Endothelial cell of umbilical vein (primary cell): ENCODE measurements at places on chromosomes 3 and 15. TPM values are rescaled to one million over a fixed set of nuclear protein-coding genes. Genes with fewer than 3 reads are reported as not detected.
A peak's percentile ranks its signal among the peaks of the same experiment; 100 is the strongest.

- no peak for DNase-seq
- no peaks in the 10 kb centered on the region for H3K36me3 ChIP-seq
- H3K27me3 ChIP-seq: no peaks in the 10 kb centered on the region
Measured at GRCh38 chr3:33915796-33916546, 117.5 kb downstream of the PDCD6IP start.

DNA sequence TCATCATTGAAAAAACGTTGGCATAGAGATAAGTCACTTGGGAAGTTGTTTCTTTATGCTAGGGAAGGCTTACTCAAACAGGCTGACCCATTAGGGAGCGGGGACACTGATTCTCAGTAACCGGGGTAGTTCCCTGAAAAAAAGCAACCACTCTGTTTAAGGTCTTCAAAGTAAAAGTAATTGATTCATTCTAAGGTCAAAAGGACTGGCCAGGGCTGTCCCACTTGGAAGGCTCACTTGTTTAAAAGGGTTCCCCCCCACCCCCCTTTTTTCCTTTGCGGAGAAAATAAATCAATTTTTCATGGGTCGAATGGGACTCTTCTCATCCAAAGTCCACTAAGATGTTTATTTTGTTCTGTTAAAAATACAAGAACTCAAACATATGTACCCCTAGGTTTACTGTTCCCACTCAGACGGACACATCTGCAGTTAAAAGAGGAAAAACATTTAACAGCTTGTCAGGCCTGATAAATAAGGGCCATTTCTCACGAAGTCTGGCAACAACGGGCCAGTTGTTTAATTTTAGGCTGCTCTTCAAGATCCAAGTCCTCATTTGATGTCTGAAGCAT, 53.0 kb downstream of the ARHGEF3 start:
- H3K36me3 ChIP-seq: peaks cover 6% of the 10 kb centered on the region
- no peak overlapping the region for H3K27ac ChIP-seq
- H3K27me3 ChIP-seq: no peaks in the 10 kb centered on the region

The TMEM207 gene
- total RNA-seq: not detected in 2 replicates

The FBN1 gene
- 88.1 and 111 TPM in 2 replicates for total RNA-seq

- no peak overlapping the region for H3K4me3 ChIP-seq
- H3K36me3 ChIP-seq: no peaks in the 10 kb centered on the region
- H3K27ac ChIP-seq: no peak overlapping the region
Measured at GRCh38 chr3:111577798-111578685, 17.1 kb downstream of the ZBED2 start.

The SCAANT1 gene
- not detected in 2 replicates for total RNA-seq

DNA sequence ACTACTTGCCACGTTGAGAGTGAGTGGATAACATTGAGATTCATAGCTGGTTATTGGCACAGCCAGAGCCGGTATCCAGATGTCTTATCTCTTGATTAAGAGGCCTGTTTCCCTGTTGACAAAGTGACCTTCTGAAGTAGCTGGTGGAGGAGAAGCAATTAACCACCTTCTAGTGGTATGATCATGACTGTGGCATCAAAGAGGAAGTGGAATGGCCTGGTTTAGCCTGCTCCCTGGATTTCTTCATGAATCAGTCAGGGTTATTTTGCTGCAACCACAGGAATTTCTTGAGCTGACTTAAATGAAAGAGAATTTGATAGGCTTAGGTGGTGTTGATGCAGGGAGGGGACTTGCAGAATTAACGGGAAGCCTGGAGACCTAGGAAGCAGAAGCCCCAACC, 398.3 kb downstream of the MFSD1 start:
- H3K27me3 ChIP-seq: peaks cover 2% of the 10 kb centered on the region
- no peaks in the 10 kb centered on the region for H3K36me3 ChIP-seq
- no peak overlapping the region for H3K27ac ChIP-seq
- no peak for DNase-seq
- no peaks in the 10 kb centered on the region for H3K4me1 ChIP-seq

The LRTM1 gene
- total RNA-seq: not detected in 2 replicates

The COL6A5 gene
- total RNA-seq: not detected in 2 replicates

- no peaks in the 10 kb centered on the region for H3K27me3 ChIP-seq
- H3K27ac ChIP-seq: no peak overlapping the region
- H3K4me3 ChIP-seq: no peak overlapping the region
- no peak for DNase-seq
- H3K36me3 ChIP-seq: no peaks in the 10 kb centered on the region
Measured at GRCh38 chr3:70393881-70394612, 81.6 kb upstream of the MDFIC2 start.

GRCh38 chr15:57322602-57323250, 53.6 kb upstream of the CGNL1 start:
- no peaks in the 10 kb centered on the region for H3K36me3 ChIP-seq
- H3K27ac ChIP-seq: peak overlapping the region; percentile 12
- no peaks in the 10 kb centered on the region for H3K27me3 ChIP-seq
- no peak overlapping the region for H3K4me3 ChIP-seq
- H3K4me1 ChIP-seq: peaks cover 35% of the 10 kb centered on the region

The FBLN2 gene
- 0.07 and 1.4 TPM in 2 replicates for total RNA-seq

- no peak overlapping the region for H3K27ac ChIP-seq
- H3K27me3 ChIP-seq: peaks cover 7% of the 10 kb centered on the region
- H3K4me1 ChIP-seq: no peaks in the 10 kb centered on the region
Measured at GRCh38 chr15:83378921-83379578, 68.1 kb upstream of the SH3GL3 start.

DNA sequence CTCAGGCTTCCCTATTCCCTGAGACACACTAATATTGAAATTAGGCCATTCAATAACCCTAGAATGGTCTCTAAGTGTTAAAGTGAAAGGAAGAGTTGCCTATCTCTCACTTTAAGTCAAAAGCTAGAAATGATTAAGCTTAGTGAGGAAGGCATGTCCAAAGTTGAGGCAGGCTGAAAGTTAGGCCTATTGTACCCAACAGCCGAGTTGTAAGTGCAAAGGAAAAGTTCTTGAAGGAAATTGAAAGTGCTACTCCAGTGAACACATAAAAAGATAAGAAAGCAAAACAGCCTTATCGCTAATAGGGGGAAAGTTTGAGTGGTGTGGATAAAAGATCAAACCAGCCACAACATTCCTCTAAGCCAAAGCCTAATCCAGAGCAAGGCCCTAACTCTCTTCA, 117.9 kb upstream of the SPATA12 start:
- H3K4me1 ChIP-seq: peaks cover 4% of the 10 kb centered on the region
- H3K27ac ChIP-seq: no peak overlapping the region
- no peak for DNase-seq
- no peaks in the 10 kb centered on the region for H3K36me3 ChIP-seq
- no peak overlapping the region for H3K4me3 ChIP-seq
- H3K27me3 ChIP-seq: no peaks in the 10 kb centered on the region

The CLDN16 gene
- total RNA-seq: not detected in 2 replicates

The SI gene
- total RNA-seq: not detected in 2 replicates

GRCh38 chr15:50224606-50225005, 40.9 kb downstream of the HDC start:
- H3K4me1 ChIP-seq: no peaks in the 10 kb centered on the region
- DNase-seq: no peak
- peaks cover 3% of the 10 kb centered on the region for H3K27me3 ChIP-seq
- H3K36me3 ChIP-seq: no peaks in the 10 kb centered on the region
- H3K27ac ChIP-seq: no peak overlapping the region

The CLEC3B gene
- not detected in 2 replicates for total RNA-seq

The NR1I2 gene
- total RNA-seq: not detected in 2 replicates

The DISP2 gene
- total RNA-seq: 0.65 and 1.2 TPM in 2 replicates

DNA sequence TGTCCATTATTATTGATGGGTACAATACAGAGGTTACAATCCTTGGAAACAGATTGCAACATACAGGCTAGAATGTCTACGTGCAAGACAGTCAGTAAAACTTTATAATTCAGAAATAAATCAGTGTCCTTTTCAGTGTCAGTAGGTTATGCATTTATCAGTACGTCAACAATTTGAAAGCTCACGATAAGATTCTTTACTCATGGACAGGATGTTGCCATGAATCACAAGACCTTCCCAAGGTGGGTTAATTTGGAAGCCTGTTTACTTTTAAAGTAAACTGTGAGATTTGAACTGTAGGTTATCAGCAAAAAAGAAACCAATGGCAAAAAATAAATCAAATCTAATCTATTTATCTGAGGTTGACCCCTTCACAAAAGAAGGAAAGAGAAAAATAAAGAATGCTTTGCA, 243.9 kb upstream of the AGTR1 start:
- DNase-seq: peak; percentile 36
- no peaks in the 10 kb centered on the region for H3K36me3 ChIP-seq
- no peaks in the 10 kb centered on the region for H3K27me3 ChIP-seq
- H3K4me3 ChIP-seq: no peak overlapping the region
- no peak overlapping the region for H3K27ac ChIP-seq
- peaks cover 6% of the 10 kb centered on the region for H3K4me1 ChIP-seq

GRCh38 chr3:5488771-5489170, 301.3 kb downstream of the EDEM1 start:
- no peak for DNase-seq
- no peaks in the 10 kb centered on the region for H3K36me3 ChIP-seq
- no peaks in the 10 kb centered on the region for H3K27me3 ChIP-seq
- H3K27ac ChIP-seq: no peak overlapping the region
- no peak overlapping the region for H3K4me3 ChIP-seq
- H3K4me1 ChIP-seq: no peaks in the 10 kb centered on the region

DNA sequence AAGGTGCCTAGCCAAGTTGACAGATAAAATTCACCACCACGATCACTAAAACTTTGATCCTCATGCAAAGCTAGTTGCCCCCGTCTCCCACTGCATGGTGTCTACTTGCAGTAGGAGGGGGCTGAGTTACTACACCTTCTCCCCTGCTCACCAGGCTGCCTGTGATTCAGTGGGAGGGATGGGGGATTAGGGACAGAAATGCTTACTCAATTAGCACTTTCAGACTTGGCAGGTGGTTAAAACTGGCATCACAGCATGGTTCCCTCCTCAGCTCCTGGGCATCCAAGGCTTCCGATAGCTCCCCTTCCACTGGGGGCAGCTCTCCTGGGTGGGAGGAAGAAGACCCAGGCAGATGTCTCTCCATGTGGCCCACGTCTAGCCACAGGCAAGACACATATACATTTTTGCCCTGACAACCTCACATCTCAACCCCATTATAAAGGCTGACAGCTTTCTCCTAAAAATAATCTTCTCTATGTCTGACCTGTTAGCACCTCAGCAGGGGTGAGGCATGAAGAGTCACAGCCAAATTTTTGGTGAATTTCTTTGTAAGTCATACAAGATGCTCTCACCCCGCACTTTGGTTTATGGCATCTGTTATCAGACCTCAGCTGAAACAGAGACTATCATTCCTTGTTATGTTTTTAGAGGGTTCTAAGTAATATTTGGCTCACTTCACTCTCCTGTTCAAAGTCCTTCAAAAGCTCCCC, 369.0 kb downstream of the SV2B start:
- no peaks in the 10 kb centered on the region for H3K4me1 ChIP-seq
- no peak overlapping the region for H3K4me3 ChIP-seq
- no peaks in the 10 kb centered on the region for H3K36me3 ChIP-seq
- H3K27me3 ChIP-seq: no peaks in the 10 kb centered on the region
- DNase-seq: no peak

The MYO1E gene
- total RNA-seq: 218 and 231 TPM in 2 replicates

DNA sequence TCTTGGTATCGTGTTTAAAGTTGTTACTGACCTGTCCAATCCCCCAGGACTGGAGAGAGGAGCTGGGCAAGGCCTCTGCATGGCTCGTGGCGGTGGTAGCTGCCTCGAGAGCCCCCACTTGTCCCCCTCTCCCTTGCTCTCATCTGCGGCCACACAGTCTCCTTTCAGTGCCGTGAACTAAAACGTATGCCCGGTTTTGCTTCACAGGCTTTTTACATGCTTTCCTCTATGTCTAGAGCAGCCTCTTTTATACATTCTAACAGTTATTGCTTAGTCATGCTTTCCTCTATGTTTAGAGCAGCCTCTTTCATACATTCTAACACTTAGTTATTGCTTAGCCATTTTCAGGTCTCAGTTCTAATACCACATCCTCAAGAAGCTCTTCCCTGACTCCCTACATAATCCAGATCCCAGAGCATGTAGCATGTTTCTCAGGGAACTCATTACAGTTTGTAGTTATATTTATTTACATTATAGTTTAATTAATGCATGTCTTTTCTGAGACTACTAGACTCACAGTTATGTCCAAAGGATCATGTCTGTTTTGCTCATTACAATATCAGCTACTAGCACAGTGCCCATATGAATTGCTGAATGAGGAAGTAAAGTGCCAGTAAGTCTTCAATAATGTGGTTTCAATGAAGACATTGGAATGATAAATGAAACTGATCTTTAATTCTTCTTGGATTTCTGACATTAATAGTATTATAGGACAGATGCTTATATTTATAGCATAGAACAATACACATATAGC, 66.5 kb upstream of the TBL1XR1 start:
- no peaks in the 10 kb centered on the region for H3K36me3 ChIP-seq
- H3K27me3 ChIP-seq: no peaks in the 10 kb centered on the region
- H3K4me1 ChIP-seq: no peaks in the 10 kb centered on the region

The NTRK3 gene
- total RNA-seq: not detected in 2 replicates

DNA sequence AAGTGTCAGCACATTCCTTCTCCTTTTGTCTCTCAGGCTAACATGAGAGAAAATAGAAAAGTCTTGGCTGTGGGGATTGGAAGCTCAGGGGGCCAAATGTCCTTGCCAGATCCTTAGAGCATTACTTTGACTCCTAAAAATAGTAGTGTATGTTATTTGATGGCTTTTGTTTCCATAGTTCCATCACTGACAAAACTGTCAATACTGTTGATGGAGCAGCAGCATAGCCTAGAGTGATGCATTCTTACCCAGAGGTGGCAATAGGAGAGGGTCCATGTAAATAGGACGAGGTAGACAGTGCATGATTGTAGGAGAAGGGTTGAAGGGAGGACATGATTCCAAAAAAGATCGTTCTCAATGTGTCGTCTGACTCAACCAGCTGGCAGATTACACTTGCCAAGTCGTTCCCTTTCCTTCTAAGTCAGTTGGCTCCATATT, 282.7 kb upstream of the TPRG1 start:
- peaks cover 22% of the 10 kb centered on the region for H3K4me1 ChIP-seq
- no peak for DNase-seq
- no peaks in the 10 kb centered on the region for H3K27me3 ChIP-seq

The STRC gene
- total RNA-seq: 0.14 TPM in 1 of 2 replicates, not detected in the other

The KIF7 gene
- 11.3 and 13.1 TPM in 2 replicates for total RNA-seq

- no peaks in the 10 kb centered on the region for H3K27me3 ChIP-seq
- no peak overlapping the region for H3K27ac ChIP-seq
- no peak overlapping the region for H3K4me3 ChIP-seq
- DNase-seq: no peak
Measured at GRCh38 chr15:51883271-51883837, 53.9 kb downstream of the TMOD3 start.

The PARP15 gene
- total RNA-seq: 0.99 and 1.4 TPM in 2 replicates
